Suprapubic skin (tissue), 4 donors: ENCODE measurements at places on chromosomes 2 and 18.
A peak's percentile ranks its signal among the peaks of the same experiment; 100 is the strongest.

GRCh38 chr2:180842461-180842860, 137.9 kb upstream of the UBE2E3 start:
- no peak for DNase-seq

DNA sequence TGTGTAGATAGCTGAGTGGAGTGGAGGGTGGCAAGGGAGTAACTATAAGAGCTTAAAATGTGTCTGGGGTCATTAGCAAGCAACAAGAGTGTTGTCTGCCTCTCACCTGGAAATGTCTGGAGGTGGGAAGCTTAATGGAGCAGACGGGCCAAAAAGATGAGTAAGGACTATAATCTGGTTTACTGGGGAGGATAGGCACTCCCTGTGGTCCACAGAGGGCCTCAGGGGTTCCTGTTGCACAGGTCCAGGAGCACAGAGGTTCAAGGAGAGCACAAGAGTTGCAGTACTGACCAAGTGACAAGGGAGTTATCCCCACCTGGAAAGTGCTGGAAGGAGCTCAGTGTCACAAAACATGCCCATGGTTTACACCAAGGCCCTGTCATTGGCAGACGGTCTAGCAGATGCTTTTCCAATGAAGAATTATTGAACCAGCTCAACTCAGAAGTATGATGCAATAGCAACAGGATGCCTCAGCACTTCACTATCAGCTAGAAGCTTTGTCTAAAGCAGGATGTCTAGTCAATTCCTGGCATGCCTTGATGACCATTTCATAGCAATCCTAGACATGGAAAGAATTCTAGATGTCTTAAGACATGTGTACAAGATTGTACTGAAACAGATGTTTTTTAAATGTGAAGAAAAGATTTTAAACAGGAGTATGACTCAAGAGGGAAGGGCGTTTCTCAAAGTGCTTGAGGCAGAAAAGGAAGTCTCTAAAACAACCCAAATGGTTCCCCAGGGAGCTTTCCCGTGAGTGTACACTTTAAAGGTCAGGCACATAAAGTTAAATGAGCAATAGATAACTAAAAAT, 62.9 kb upstream of the SERPINE2 start:
- DNase-seq = no peak

GRCh38 chr2:47719099-47719498, 63.8 kb upstream of the MSH6 start:
- no peak for DNase-seq

DNA sequence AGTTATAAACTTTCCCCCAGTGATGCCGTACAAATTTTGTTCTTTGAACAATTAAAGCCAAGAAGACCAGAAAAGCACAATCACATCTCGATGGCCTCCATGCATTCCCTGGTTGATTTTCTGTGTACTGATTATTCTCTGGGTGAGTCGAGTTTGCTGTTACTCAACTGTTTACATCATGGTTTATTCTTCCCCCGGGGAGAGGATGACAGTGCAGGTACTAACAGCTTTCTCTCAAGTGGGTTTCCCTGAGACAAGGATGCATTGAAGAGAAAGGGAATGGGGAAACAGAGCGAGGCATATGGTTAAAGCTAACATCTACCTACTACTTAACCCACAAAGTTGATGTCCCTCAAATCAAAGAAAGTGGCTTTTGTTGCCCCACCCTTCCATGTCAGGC, 410.8 kb upstream of the FANCL start:
- no peak for DNase-seq

GRCh38 chr18:73656691-73657090, 490.9 kb downstream of the FBXO15 start:
- no peak for DNase-seq

DNA sequence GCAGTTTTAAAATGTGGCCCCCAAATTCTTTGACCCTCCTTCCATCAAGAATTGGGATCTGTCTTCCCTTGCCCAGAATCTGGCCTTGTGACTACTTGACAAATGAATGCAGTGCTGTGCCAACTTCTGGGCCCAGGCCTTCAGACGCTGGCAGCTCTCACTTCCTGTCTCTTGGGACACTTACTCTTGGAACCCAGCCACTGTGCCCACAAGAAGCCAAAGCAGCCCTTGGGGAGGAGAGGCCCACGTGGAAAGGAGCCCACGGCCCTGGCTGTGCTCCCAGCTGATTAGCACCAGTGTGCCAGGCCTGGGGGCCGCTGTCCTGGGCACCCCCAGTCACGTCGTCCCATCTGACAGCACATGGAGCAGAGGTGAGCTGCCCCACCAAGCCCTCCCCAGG, 56.6 kb downstream of the RPL37A start:
- DNase-seq = no peak

DNA sequence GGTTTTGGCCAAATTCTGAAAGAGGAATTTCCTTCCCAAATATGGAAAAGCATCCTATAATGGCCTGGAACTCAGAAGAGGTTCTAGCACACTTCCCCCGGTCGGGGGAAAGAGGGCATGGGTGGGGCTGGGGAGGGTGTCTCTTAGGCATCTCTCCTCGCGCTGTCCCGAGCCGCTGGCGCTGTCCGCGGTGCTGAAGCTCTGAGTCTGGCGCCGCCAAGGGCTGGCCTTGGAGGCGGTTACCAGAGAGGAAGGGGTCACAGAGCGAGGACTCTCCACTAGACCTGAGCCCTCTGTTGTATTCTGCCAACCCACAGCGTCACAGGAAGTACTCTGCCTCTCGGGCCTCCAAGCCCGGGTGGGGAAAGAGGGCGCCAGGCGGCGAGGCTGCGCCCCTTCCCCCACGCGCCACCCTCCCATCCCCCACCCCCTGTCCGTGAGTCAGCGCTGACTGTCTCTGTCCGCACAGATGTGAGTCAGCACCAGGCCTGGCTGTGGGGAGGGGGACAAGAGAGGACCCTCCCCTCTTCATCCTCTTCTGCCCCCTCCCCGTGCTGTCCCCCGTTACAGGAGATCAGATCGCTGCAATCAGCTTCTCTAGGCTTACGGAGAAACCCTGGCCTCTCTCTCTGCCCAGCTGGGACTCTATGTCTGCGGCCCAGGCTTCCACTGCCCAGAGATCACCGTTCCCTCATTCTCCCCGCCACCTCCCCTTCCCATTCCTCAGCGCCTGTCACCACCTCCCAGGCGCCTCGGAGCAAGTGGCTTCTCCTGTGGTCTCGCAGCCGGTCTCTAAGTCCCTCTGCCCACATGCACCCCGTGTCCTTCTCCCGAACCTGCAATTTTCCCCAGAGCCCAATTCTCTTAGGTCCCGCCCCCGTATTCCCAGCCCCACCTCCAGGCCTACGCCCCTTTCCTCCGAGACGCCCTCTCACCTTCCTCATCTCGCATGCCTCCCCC, 779 bp downstream of the PTPRN start:
- peak; percentile 76 for DNase-seq

- no peak for DNase-seq
These were observed 155.6 kb downstream of the NCKAP5 start for GRCh38 chr2:133412694-133413093.

DNA sequence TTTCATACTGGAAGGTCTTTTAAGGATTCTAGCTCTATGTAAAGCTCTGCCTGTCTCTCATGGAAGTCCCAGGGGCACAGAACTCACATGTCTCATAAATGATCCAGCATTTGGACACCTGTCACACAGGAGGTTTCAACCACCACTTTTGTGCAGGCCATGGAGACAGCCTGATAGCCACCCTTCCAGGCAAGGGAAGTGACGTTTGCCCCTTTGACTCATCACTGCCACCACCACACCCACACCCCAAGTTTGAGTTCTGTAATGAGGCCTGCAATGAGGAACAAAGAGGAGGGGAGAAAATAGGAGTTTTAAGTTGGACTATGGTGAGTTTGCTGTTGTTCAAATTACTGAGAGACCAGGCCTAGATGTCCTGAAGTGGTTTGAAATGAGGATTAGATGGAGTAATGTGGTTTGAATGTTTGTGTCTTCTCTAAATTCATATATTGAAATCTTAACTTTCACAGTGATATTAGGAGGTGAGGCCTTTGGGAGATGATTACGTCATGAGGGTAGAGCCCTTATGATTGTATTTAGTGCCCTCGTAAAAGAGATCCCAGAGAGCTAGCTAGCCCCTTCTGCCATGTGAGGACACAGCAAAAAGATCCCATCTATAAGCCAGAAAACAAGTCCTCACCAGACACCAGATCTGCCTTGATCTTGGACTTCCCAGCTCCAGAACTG, 175.3 kb upstream of the EPHA4 start:
- DNase-seq = no peak

DNA sequence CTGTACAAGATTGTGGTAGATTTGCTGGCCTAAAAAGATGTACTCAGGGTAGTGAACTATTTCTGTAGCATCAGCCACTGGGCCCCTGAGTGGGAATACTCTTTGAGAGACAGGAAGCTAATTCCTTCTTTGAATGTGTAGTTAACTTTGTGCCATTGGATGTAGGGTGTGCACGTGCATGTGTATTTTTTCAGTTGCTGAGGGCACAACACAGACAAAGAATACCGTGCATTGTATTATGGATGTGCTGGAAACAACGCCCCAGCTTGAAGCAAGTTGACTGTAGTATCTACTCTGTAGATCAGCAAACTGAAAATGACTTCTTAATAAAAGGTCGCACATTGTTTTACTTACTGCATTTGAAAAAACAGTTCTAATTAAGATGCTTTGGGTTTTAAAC, 14.1 kb downstream of the CRIM1 start:
- DNase-seq = no peak

DNA sequence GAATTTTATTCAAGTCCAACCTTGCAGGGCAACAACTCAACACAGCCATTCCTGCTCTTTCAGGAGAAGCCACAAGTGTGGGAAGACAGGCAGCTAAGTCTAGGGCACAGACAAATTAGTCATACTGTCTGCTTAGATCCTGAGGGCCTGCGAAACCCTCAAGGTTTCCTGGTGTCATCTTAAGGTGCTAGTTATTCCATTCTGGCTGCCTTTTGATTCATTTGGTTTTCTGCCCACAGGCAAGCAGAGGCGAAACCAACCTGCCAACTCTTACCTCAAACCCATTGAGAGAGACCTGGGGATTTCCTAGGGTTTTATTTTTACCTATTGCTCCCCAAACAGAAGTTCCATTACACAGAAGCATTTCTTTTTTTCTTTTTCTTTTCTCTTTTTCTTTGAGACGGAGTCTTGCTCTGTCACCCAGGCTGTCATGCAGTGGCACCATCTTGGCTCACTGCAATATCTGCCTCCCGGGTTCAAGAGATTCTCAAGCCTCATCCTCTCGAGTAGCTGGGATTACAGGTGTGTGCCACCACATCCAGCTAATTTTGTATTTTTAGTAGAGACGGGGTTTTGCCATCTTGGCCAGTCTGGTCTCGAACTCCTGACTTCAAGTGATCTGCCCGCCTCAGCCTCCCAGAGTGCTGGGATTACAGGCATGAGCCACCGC, 23.7 kb upstream of the SCYGR1 start:
- no peak for DNase-seq

GRCh38 chr2:142140434-142140845, 9.6 kb upstream of the LRP1B start:
- no peak for DNase-seq

DNA sequence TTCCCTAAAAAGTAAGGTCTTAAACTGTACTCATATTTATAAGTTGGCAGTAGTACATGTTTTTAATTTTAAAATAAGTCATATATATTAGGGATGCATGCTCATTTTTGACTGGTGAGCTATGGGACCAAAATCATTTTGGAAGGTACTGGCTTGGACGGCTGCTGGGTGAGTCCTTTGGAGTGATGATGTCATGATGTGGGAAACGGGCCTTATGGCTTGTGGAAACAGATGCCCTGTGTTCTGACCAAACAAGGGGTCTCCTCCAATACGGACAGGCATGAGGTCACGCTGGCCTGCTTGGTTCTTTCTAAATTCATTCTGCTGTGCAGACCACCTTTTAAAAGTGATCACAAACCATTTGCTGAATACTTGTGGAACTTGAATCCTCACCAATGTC, 109.2 kb upstream of the MGAT5 start:
- no peak for DNase-seq

DNA sequence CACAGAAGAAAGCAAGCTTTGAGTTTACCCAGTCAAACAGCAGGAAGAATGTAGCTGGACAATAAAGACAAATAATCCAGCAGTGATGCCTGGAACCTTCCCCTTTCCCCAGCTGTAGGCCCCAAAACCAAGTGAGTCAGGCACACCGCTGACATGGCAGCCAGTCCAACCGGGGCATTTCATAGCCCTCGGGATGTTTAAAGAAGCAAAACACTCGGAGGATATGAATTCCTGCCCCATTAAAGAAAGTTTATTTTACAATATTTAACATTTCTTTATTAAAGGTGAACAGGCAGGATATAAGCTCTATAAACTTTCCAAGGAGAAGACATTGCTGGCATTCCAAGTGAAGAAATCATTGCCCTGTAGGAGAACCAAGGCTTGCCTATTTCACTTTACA, 507.6 kb upstream of the TNP1 start:
- DNase-seq = no peak

GRCh38 chr2:185757356-185757755, 18.8 kb downstream of the FSIP2 start:
- no peak for DNase-seq

- no peak for DNase-seq
These were observed 45.2 kb downstream of the ADNP2 start for GRCh38 chr18:80154293-80154692.

DNA sequence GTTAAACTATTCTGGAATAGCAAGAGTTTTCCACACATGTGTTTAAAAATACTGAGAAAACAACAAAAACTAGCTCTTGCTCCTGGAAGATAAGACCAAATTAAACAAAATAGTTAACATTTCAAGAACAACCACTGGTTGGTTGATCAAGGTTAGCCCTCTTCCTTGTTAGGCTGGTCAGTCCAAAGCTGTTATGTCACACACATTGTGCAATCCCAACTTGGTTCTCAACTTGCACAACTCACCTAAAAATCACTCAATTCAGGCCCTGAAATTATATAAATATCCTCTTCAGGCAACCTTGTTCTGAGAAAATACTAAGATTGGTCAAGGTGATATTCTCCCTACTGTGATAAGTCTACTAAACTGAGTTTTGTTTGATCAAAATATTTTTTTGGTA, 169.7 kb upstream of the LRP1B start:
- no peak for DNase-seq

- DNase-seq = no peak
These were observed 423.4 kb downstream of the RND3 start for GRCh38 chr2:150063931-150064548.

DNA sequence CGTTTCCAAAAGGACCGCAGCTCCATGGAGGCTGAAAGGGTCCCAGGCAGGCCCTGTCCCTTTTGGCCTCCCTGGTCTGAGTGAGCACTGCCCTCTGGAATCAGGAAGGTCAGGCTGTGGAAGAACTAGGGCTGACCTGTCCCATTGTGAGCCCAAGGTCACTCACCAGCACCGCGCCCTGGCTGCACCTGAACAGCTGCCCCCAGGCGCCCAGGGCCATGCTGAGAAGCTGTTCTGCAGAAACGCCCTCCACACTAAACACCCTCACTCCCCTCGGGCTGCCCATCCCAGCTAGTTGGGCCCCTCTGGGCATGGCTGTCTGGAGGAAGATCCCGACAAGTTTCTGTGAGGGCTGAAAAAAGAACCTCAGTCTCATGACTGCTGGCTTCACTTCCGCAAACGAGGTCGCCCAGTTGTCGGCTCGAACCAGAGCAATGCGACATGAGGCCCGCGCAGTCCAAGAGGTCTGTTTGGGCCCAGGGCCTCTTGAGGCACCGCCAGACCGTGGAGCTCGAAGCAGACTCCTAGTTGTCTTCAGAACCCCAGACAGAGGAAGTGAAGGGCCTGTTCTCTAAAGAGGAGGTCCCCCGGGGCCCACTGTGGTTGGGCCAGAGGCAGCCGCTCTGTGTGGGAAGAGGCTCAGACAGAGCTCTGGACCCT, 64.4 kb downstream of the INPP5D start:
- no peak for DNase-seq

GRCh38 chr18:31828613-31829012, 67.9 kb upstream of the SLC25A52 start:
- DNase-seq = no peak
